ENCODE measurements at places on chromosomes 6 and 20.

GRCh38 chr6:17417817-17418216 is 24.4 kb downstream of the CAP2 start:
- no peak for DNase-seq

DNA sequence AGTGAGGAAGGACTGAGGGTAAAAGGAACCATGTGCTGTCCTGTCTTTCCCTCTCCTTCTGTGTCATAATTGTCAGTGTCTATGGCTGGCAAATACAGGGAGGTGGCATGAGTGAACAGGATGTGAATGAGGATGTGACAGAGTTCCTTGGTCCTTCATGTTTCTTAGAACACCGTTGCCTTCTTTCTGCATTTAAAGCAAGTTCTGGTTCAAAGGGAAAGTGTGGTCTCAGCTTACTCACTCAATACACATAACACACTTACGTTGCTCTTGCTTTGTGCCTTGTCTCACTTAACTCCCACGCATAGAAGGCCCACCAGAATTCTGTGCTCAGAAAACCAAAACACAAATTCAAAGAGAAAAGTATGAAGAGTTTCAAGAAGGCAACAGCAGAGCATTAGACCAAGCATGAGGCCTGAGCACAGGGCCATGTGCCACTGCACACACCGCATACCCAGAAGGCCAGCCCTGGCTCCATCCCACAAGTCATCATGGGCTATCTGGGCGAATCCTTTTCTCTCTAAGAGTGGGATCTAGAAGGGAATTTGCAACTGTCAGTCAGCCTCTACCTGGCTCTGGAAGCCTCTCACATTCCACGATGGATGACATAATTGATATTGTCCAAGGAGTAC is 38.9 kb upstream of the SAYSD1 start:
- DNase-seq = no peak

GRCh38 chr6:45420909-45421708 is 43.4 kb upstream of the SUPT3H start:
- peak; percentile 75 for DNase-seq

DNA sequence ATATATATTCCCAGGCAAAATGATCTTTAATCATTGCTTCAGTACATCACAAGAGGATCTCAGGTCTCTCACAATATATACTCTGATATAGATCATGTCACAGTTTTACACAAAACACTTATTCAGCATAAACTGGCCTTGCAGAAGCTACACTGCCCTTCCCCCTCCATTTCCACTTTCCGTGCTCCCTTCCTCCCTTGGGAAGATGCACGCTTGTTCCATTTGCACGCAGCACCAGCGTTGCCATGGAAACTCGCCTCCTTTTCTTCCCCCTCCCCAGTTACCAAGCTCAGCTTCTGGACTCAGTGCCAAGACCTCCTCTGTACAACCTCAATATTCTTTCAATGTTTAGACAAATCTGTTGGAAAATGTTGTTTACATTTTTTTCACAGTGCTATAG is 154.6 kb downstream of the RFPL4B start:
- DNase-seq = peak; percentile 88

DNA sequence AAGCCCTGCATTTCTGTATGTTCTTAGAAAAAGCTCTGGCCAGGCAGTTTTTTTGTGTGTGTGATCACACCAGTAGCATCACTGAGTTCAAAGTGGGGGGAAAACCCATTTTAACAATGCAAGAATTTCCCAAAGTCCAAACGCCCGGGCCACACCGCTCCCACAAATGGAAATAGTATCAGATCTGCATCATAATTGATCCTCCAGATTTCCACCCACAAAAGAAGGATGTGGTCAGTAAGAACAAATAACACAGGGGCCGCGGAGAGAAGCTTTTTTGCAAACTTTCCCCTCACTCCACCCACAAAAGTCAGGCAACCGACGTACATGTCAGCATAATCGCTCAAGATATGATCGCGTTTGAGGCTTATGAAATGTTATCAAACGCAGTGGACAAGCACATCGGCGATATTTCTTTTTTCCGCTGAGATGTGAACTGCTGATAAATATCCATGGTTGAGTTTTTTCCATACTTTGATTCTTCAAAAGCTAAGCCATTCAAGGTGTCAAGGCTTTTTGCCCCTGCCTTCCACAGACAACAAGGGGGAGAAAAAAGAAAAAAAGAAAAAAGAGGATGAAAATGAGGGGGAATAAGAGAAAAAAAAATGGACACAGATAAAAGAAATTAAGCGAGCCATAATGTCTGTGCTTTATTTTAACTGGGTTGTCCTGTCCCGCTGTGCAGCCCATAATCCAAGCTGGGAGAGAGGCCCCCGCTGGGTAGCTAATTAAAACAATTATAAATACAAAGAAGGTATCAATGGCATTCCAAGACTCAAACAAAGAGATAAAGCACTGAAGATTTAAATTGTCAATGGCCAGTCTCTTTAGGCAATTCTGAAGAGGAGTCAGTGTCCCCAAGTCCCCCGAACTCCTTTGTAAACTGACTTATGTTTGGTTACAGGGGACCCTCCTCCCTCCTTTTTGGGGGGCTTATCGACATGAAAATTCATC is 143.5 kb downstream of the ZFP64 start:
- peak; percentile 36 for DNase-seq
